Kasumi-1 (cell line): ENCODE measurements at places on chromosomes 6 and 20.

DNA sequence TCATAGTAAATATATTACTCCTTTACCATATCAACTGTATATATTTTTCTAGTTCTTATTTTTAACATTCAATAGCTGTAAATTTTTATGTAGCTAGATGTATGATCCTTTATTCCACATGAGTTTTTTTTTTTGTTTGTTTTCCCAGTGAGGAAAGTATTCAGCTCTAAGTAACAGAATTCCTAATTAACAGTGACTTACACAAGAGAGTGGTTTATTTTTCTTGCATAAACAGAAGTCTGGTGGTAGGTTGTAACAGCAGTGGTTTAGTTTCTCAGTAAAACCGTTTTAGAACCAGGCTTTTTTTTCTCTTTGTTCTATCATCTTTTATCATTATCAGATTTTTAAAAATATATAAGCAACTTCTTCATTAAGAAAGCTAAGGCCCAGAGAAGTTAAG is 116.9 kb upstream of the FLRT3 start:
- DNase-seq = no peak

DNA sequence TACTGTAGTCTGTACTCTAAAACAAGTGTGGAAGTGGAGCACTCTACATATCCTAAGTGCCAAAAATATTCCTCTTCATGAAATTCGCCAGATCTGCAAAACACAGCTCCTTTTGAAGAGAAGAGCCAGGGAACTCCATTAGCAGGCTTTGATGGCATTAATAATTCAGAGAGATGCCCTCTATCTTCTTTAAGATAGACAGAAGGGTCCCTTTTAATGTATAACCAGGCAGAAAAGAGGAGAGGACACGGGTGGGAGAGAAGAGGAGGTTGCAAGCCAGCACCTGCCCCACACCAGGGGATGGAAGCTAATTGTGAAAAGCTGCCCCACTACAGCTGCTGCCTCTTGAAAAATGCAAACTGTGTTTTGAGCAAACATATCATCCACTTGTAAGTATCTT is 3.7 kb upstream of the RFPL4B start:
- no peak for DNase-seq

GRCh38 chr6:136890986-136891385 is 31.1 kb upstream of the SLC35D3 start:
- DNase-seq = no peak

DNA sequence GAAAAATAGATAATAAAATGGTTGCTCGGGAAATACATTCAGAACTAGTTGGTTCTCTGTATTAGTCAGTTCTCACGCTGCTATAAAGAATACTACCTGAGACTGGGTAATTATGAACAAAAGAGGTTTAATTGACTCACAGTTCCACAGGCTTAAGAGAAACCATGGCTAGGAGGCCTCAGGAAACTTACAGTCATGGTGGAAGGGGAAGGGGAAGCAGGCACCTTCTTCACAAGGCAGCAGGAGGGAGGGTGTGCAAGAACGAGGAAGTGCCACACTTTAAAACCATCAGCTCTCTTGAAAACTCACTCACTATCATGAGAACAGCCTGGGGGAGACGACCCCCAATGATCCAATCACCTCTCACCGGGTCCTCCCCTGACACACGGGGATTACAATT is 24.2 kb upstream of the SNX9 start:
- DNase-seq = no peak

- DNase-seq = no peak
Measured at GRCh38 chr20:38610521-38610920, 8.9 kb downstream of the ARHGAP40 start.

DNA sequence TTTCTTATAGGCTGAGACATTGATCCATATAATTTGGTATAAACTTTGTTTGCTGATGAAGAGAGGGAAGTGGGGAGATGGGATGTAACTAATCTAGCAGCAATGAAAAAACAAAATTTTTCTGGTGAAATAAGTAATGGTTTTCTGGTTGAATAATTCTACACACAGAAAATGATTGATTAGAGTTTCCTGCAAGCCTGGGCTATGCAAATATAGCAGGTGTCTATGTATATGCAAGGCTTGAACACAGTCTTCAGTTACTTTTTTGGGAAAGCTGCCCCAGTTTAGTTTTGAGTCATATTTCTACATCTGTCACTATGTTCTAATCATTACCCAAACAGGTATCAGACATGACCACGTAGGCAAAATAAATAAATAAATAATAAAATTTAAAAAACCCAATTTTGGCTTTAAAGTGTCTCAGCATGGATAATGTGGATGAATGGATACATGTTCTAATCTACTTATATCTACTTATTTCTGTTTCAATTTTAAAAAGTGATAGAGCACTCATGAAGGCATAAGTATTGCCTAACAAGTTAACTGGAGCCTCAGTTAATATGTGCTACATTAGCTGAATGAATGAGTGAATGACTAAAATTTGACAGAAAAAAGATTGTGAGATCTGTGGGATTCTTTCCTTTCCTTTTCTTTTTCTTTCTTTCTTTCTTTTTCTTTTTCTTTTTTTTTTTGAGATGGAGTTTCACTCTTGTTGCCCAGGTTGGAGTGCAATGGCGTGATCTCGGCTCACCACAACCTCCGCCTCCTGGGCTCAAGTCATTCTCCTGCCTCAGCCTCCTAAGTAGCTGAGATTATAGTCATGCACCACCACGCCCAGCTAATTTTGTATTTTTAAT is 37.2 kb upstream of the TFB1M start:
- DNase-seq = no peak

DNA sequence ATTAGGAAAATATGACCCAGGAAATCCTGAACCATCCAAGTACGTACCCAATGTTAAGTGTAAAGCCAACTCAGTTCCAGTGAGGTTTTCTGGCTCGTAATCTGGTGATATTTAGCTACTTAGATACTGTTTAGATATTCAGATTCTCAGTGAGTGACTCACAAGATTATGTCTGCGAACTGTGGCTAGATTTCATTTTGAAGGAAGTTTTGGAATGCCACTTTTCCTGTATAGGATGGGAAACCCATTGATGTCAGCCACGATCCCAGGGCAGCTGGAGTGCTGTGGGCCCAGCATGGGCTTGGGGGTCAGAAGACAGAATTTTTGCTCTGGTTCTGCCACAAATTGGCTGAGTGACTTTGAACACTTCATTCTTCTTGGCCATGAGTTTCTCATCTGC is 76.3 kb downstream of the TMEM170B start:
- DNase-seq = no peak

GRCh38 chr6:162058281-162058875 is 669.2 kb downstream of the PRKN start:
- DNase-seq = no peak
